ENCODE measurements at places on chromosomes 3 and 15.

DNA sequence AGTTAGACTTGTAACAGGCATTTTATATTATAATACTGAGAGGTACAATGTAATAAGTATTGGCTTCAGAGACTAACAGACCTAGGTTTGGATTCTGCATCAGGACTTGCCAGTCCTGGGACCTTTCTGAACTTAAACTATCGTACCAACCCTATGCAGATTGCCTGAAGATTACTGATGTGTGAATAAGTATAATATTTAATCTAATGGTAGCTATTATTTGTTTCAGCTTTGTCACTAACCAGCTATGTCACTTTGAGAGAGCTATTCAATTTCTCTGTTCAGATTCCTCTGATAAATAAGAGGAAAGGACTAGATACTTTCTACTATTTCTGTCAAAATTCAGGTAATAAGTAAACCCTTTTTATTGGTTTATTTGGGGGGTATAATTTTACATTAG is 184.4 kb upstream of the NECTIN3 start:
- no peak for DNase-seq

DNA sequence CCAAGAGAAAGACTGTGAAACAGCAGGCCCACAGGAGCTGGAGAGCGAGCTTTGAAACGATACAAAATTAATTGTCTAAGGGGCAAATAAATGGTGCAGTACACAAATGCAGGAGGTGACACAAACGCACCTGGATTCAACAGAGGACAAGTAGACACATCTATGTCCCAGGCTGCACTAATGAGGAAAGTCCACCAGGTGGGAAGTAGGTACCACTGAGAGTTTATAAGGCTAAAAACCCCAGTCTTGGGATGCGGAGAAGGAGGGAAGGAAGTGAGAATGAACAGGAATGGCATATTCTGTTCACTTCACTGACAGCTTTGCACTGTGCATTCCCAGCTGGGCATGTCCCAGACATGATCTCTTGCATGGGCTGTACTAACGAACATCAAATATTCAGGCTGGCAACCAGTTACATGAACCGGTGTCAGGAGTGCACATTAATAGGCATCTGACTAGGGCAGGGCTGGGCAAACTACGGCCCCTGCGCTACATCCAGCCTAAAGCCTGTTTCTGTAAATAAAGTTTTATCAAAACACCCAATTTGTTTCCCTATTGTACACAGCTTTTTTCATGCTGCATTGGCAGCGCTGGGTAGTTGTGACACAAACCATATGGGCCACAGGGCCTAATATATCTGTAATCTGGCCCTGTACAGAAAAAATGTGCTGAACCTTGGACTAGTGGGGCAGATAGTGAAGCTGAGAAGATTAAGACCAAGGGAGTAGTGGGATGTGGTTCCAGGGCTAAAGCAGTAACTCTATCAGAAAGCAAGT is 107.0 kb downstream of the IGF2BP2 start:
- no peak for DNase-seq

DNA sequence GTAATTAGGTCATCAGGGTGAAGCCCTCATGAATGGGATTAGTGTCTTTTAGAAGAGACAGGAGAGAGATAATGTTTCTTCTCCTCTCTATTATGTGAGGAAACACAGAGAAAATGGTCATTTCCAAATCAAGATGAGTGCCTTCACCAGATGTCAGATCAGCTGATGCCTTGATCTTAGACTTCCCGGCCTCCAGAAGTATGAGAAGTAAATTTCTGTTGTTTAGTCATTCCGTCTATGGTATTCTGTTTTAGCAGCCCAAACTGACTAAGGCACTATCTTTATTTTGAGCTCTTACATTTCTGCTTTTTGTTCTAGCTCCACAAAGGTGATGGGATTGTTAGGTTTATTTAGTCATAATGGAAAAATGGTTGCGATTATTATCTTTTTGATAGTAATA is 273.2 kb upstream of the GADL1 start:
- no peak for DNase-seq

DNA sequence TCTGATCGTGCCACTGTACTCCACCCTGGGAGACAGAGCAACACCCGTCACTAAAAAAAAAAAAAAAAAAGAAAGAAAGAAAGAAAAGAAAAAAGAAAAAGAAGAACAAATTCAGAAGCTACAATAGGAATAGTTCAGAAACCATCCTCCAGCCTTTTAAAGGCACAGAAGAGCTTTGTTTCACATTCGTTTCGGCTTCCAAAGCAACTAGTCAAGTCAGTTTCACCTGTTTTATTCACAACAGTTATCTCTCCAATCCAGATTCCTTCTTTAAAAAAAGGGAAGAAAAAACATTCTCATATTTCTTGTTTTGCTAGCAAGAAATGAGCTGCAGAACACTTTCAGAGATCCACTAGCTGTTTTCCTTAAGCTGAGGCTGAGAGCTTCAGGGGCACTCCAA is 767.7 kb upstream of the CFAP20DC start:
- no peak for DNase-seq

DNA sequence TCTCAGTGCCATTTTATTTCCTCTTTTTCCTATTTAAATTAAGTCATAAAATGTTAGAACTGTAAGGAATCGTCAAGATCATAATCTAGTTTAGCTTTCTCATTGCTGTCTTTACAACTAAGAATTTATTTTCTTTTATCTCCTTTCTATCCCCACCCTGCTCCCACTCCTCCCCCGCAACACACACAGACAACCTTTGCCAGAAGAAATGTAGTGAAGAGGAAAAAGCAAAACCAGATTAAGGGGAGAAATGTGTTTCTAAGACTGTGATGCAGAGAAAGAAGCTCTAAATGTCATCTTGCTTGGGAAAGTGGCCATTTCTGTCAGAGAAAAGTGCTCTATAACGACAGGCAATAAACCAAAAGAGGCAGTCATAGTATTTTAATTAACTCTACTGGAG is 78.3 kb upstream of the MLF1 start:
- no peak for DNase-seq

DNA sequence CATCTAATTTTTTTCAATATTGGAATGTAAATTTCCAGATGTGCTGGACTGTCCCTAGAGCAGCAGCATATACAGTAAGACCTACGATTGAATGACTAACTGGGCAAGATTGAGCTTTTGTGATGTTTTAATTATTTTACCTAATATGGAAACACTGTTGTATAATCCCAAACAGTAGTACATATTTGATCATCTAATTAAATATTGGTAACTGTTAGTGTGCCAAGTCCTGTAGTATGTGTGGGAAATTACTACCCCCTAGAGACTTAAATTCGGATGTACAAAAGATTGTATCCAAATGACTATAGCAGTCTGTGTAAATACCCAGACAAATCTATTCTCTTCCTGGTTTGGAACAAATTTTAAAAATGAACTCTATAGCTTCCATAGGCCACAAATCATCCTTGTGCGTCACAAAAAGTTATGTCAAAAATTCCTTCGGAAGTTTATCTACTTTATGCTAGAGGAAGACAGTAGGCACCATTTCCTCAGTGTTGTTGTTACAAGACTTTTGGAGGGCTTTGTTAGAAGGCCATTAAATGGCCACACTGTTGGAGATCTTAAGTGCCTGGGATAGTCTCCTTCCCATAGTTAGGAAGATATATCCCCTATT is 41.6 kb downstream of the NKIRAS1 start:
- DNase-seq, result no peak

DNA sequence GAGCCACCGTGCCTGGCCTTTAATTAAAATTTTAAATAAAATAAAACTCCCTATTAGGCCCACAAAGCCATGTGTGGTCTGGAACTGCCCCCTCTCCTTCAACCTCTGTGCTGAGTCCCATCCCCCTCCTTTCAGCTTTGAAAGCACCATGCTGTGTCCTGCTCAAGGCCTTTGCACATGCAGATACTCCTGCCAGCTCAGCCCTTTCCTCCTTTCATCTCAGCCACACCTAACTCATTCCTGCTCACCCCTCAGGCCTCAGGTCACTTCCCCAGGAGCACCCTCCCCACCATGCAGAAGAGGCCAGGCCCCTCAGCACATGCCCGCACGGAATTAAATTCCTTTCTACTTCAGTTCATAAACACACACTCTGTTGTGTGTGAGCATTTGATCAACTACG is 28.1 kb downstream of the ATRIP start:
- no peak for DNase-seq

DNA sequence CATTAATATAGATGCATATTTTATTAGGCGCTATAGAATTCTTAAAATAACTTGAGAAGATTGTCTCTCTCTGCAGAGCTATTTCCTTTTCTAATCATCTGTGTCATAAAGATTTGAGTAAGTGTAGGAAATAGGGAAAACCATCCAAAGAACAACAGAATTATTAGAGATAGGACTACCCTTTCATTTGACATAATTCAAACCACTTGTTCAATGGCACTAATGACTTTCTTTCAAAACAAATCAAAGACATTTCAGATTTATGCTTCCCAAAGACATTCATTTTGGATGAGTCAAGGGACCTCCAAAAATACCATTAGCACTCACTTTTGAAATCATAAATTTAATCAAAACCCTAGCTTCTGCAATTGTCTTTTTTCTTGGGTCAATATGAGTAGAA is 29.5 kb downstream of the PRICKLE2 start:
- no peak for DNase-seq

DNA sequence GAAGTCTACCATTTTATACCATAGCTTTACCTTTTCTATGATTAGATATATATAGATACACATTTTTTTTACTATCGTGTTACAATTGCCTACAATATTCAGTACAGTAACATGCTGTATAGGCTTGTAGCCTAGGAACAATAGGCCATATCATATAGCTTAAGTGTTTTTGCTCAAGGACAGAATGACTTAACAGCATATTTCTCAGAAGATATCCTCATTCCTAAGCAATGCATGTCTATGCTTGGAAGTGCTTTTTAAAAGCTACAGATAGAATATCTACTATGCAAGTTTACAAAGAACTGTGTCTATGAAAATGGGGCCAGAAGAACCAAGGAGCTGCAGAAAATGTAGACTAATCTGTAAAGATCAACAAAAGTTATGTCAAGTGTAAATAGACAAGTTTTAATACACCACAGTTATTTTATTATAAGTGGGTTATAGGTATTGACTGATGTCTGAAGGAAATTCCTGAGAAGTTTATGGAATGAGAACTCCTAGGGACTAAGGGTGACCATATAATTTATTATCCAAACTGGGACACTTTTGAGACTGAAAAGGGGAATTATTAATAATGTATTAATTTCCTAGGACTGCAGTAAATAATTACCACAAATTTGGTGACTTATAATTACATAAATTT is 138.7 kb upstream of the TGFBR2 start:
- no peak for DNase-seq

DNA sequence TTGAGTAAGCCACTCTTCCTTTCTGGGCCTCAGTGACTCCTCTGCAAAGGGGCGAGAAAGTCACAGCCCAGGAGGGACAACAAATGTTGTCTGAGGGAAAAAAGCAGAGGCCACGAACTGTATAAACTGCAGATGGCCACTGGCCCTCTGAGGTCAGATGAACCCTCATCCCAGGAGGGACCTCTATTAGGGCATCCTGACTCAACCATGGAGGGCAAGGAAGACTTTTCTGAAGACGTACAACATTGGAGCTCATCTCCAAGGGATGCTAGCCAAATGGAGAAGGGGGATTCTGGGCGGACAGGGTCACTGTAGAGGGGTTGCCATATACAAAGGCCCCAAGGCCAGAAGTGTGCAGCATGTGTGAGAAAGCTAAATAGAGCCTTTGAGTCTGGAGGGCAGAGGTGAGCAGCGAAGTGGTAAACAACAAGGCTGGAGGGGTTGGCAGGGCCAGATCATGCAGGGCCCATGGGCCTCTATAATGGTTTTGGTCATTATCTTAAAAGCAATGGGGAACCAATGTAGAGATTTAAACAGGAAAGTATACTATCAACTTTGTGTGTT is 16.7 kb downstream of the GRAMD2A start:
- no peak for DNase-seq

DNA sequence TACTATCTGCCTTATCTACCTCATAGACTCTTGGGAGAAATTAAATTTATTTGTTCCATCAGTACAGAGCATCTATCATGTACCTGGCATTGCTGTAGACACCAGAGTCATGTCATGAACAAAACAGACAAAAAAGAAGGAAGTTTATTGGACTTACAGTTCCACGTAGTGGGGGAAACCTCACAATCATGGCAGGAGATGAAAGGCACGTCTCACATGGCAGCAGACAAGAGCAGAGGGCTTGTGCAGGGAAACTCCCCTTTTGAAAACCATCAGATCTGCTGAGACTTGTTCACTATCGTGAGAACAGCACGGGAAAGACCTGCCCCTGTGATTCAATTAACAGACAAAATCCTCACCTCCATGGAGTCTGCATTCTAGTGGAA is 25.6 kb upstream of the ACAP2 start:
- no peak for DNase-seq

DNA sequence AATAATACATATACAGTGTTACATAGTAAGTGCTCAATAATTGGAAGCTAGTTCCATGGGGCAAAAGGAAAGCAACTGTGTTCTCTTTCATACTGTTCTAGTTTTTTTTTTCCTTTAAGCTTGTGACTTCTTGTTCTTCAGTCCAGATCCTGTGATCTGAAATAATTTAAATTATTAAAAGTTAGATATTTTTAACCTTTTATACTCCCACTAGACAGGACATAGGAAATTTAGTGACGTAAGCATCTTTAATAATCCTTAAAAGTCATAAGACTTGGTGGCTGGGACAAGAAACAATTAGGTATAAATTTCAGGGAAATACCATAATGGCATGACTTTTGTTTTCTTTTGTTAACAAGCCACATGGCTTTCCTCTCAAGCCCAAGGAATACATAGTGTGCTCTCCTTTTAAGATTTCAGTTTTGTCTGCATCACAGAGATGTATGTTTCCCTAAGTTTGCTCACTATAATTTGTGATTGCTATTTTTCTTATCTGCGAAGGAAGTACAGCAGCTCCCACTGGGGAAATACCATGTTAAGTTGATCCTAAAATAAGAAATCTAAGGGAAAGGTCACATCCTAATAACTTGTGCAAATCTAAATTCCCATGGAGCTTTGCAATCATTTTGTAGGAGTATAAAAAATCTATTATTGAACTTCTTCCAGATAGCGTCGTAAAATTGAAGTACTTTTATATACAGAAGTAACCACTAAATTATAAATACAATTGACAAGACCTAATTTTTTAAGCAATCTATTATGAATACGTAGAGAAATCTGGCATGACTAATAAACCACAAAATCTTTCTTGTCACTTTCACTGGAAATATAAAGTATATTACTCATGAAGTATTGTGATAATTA is 30.1 kb downstream of the PPARG start:
- DNase-seq, result no peak

GRCh38 chr3:119639494-119640350 is 20.7 kb downstream of the POPDC2 start:
- DNase-seq, result no peak

- DNase-seq, result no peak
These were observed 31.7 kb downstream of the SLC6A6 start for GRCh38 chr3:14434126-14434497.

DNA sequence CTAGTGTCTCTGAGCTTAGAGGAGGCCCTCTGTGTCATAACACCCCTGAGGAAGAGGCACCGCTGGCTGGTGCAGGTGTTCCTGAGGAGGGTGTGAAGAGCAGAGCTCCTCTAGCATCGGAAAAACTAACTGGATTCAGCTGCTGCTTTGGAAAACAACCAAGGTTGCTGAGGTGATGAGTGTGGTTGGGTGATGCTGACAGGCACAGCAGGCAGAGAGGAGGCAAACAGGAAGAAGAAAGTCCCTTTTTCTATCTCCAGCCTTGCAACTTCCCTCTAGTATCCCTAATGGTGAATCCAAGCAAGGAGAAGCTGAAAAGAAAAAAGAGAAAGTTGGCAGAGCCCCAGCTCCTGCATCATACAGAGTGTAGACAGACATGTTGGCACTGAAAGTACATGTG is 3.8 kb upstream of the OR4F15 start:
- peak; percentile 50 for DNase-seq

All from kidney epithelial cell (primary cell).